ENCODE measurements at places on chromosomes 12 and 14.

DNA sequence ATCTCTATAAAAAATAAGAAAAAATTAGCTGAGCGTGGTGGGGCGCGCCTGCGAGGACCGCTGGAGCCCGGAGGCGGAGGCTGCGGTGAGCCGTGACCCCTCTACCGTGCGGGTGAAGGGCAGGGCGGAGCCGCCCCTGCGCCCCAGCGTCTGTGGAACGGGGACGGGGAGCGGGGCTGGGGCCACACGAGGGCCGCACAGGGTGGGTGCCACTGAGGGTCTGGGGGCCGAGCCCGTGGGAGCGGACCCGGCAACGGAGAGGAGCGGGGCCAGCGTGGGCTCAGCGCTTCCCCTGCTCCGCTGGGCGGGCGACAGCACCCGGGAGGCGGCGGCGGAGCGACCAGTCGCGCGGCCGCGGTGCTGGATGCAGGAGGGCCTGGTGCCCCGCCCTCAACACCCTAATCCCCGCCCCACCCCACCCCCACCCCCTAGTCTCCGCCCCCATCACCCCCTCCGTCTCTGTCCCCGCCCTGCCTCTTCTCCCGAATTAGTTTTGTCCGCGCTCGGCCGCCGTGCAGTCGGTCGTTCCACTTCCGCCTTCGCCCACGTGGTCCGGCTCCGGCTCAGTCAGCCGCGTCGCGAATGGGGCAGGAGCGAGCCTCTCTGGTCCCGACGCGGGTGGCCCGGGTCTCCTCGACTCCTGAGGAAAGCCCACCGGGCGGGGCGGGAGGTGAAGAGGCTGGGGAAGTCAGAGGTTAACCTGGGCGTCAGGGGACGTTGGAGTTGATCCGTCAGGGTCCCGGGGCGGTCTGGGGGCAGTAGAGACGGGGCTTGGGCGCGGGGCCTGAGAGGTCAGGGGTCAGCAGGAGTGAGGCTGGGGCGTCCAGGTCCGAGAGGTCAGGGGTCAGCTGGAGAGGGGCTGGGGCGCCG lies at the start of gene PUS1:
Gene PUS1, plus strand, starts transcription at position 566 of the 870 bp plus-strand sequence. CDS start 447 bp downstream, outside the sequence.
- DNase-seq = peak; percentile 90

DNA sequence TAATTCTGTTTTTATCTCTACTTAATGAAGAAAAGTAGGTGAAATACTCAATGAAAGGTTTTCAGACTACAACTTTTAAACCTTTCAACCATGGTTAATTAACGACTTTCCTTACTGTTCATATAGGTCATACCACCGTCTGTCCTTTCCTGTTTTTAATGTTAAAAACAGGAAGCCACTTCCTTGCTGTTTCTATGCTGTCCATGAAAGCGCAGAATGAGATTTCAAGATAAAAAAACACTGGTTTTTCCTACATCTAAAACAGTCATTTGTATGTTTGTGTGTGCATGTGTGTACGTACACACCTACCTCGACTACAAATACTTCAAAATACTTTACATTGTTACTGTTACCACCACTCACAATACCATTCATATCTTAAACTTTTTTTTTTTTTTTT lies 27.3 kb downstream of the SPTLC2 start:
- no peak for DNase-seq

DNA sequence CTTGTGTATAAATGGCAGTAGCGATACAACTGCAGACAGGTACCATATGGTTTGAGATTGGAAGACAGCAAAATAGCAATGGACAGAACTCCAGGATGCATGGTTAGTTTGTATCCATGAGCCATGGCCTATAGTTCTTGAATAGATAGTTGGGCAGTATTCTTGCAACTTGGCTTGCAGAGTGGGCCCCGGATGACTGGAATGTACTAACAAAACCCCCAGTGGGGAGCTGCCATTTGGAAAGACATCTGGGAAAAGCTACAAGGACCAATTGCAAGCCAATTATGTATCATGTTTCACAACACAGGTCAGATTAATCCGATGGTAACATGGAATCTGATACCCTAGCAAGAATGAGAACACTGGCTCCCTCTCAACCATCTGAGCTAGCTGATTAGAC lies 279.6 kb downstream of the RERGL start:
- no peak for DNase-seq

DNA sequence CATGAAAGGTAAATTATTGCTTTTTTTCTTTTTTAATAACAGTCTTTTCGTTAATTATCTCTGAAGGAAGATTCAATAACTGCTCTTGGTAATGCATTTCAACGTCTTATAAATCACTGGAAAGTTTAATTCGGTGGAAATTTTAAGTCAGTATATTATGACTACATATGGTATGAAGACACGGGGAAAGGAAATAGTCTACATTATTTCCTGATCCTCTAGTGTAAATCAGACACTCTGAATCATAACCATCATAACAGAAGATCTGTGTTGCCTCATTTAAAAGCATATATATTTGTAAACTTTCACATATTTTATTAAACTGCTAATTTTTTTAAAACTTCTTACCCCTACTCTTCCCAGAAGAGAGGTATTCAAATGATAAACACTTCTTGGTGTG lies 53.7 kb downstream of the EFCAB11 start:
- no peak for DNase-seq

GRCh38 chr12:50505675-50506530 lies 1.1 kb downstream of the DIP2B start:
- no peak for DNase-seq

GRCh38 chr12:122921917-122922316 lies 26.0 kb upstream of the VPS37B start:
- DNase-seq = no peak

DNA sequence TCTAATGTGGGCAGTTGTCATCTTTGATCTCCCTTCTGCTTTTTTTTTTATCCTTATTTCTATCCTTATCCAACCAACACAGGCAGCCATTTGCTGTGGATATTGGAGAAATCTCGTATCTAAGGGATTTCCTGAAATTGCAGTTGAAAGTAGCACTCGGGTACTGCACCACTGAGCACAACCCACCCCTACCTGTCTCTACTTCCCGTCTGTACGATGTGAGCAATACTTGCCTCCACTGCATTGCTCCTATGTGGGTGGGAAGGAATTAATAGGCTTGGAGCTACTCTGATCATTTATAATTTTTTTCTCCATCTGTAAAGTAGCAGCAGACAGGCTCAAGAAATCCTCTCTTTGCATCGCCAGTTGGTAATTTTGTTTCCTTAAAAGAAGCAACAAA lies 300.4 kb downstream of the SNAPC1 start:
- no peak for DNase-seq

DNA sequence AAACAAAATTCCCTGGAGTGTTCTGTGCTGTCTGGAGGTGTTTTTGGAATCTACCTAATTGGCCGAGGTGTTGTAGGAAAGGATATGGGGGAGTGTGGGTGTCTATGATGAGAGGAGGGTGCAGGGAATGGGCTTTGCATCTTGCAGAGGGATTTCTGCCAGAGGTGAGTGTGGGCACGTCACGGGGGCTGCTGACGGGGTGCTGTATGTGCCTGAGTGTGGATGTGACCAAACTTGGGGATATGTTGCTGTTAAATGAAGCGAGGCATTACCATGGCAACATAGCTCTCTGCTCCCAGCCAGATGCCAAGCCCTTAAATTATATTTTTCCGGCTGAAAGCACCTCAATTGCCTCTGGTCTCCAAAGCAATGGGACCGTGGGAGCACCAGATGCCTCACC lies 44.3 kb upstream of the SPTLC2 start:
- DNase-seq = no peak

- peak; percentile 25 for DNase-seq
These were observed 35.5 kb upstream of the TSPAN9 start for GRCh38 chr12:3041558-3042164.

- DNase-seq = no peak
These were observed 58.1 kb upstream of the NUDT4 start for GRCh38 chr12:93319523-93320050.

DNA sequence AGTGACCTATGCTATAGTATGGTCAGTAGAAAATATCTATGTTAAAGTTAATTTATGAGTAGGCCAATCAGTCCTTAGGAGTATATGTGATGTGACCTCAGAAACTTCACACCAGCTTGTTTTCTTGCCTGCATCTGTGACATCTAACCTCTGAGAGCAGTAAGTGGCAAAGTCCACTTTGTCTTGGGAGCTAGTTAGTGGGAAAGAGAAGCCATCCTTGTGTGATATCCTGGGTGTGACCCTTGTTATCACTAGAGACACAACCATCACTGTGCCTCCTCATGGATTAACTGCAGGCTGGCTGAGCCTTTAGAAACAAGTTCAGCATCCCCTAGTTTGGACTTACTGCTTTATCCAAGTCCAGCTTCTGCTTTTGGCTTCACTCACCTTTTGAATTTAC lies 170.6 kb upstream of the STXBP6 start:
- DNase-seq = no peak

DNA sequence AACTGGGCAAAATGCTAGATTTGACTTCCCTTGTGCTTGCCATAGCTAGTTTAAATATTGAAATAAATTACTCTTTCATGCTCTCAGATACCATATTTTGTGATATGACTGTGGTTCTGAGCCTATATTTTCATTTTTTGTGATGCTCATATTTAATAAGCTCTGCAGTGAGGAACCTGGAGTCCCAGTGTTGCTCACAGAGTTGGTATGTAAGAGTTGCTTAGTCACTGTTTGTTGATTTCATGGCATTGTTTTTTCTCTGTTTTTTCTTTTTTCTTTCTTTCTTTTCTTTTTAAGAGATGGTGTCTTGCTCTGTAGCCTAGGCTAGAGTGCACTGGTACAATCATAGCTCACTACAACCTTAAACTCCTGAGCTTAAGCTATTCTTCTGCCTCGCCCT lies 750.5 kb upstream of the TMEM132C start:
- no peak for DNase-seq

GRCh38 chr12:57025196-57025595 lies 8.9 kb upstream of the TAC3 start:
- DNase-seq = no peak

DNA sequence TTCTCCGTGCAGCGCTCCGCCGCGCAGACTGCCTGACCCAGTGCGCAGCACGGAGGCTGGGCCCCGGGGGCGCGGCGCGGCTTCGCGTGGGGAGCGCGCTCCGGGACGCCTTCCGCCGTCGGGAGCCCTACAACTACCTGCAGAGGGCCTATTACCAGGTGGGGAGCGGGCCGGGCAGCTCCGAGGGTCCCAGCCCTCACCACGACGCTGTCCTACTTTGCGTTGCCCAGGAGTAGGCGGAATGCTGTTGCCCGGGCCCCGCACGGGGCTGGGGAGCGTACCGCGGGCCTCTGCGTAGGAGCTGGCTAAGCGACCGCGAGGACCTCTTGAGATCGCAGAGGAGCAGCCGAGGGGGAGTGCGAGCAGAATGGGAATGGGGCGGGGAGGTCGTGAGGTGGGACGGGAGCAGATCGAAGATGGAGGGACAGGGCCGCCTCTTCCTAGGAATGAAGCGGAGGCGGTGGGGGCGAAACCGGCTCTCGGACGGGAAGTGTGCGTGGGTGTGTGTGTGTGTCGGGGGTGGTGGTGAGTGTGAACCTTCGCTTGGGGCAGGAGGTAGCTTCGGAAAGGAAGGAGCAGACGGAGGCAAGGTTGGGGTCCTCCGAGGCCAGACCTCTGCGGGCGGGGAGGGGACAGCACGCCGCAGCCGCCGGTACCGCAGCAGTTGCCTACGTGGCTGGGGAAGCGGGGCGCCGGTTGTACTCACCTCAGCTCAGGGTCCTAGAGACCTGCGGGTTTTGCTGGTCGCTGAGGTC lies 751 bp downstream of the P3H3 start:
- DNase-seq = no peak

DNA sequence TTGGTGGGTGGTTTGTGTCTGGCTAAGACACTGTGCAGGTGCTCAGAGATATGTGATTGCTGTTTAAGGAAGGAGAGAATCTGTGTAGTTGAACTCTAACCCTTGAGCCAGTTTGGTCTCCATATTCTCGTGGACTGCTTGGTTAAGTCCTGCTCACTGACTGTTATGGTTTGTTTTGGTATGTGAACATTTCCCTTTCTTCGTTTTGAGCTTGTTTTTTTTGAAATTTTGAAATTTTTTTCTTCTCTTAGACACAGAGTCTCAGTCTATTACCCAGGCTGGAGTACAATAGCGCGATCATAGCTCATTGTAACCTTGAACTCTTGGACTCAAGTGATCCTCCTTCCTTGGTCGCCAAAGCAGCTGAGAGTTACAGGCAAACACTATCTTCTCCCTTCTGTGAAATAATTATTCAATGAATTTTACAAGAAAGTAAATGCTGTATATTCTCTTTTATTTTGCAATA lies 40.0 kb downstream of the MIPOL1 start:
- no peak for DNase-seq

DNA sequence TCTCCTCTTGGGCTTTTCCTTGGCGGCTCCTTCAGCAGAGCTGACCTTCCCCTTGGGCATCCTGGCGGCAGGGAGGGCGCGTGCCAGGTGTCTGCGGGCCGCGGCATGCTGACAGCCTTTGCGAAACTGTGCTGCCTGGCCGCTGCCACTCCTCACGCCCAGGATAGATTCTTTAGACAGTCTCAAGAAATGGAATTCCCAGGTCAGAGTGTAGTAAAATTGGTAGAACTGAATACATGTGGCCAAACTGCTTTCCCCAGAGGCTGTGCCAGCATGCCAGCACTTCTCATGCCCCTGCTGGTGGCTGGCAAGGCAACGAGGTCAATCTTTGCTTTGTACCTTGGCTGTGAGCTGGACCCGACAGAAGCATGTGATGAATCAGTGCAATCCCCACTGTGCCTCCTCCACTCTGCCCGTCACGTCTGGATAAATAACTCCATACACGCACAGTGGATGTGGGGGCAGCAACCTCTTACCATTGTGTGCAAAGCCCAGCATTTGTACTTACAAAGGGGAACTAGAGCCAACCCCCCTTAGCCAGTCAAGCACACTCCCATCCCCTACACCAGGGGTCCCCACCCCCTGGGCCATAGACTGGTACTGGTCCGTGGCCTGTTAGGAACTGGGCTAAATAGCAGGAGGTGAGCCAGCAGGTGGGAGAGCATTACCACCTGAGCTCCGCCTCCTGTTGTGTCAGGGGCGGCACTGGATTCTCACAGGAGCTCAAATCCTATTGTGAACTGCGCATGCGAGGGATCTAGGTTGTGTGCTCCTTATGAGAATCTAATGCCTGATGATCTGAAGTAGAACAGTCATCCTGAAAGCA lies 90.9 kb downstream of the ACTN1 start:
- DNase-seq = no peak

- no peak for DNase-seq
These were observed 15.3 kb downstream of the FBRSL1 start for GRCh38 chr12:132505105-132505851.

GRCh38 chr12:5310151-5310550 lies 121.8 kb upstream of the NTF3 start:
- no peak for DNase-seq

- DNase-seq = no peak
These were observed 861 bp upstream of the MDGA2 start for GRCh38 chr14:47676315-47676617.

DNA sequence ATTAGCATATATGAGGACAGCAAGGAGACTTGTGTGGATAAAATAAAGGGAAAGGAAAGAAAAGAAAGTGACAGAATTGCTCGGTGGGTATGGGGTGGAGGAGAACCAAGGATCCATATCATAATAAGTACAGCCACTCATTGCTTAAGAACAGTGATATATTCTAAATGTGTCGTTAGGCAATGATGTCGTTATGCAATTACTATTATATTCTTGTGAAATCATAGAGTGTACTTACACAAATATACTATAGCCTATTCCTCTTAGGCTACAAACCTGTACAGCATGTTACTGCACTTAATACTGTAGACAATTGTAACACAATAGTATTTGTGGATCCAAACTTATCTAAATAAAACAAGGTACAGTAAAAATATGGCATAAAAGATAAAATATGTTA lies 271.1 kb downstream of the CCER1 start:
- DNase-seq = no peak

All from stimulated activated CD4-positive, alpha-beta T cell treated with anti-CD3 and anti-CD28 coated beads, Interleukin-15, amount 100 ng/mL, for 48 hours (primary cell).